ENCODE measurements at places on chromosomes 5 and 9.

DNA sequence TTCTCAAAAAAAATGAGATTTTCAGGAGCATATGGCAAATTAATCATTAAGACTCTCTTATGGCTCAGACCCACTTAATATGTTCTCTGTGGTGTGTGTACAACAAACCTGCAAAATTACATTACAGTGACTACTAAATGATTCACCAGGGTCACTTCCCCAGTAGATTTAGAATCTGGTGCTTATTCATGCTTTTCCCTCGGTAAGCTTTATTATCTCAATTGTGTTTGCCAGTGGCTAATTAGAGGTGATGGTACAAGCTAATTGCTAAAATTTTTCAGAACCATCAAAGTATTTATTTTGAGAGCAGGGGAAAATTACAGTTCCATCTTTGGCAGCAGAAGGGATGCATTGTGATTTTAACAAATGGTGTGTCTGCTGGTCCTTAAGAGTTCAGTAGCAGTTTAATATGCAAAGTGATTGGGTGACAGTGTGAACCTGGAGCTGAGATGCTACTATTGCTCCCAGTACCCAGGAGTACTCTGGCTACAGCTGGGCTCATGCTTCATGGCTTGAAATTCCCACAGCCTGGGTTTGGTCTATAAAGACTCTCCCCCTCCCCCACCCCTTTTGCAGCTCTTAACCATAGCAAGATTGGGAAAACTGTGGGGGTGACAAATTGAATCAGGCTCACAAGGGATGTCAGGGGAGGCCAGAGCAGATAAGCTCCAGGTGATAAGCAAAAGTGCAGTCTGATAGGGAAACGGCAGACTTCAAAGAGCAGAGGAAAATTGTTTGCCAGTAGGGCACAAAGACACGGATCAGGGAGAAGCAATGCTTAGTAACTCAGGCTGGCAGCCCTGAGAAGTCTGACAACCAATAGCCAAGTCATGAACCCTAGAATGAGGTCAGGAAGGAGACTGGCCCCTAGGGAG is 92.8 kb upstream of the RAD23B start:
- DNase-seq = no peak

- DNase-seq = no peak
These were observed 458.4 kb upstream of the C9orf72 start for GRCh38 chr9:28031521-28032267.

GRCh38 chr9:37575001-37575400 is 1.2 kb downstream of the FBXO10 start:
- no peak for DNase-seq

- peak; percentile 63 for DNase-seq
These were observed 60.3 kb downstream of the MAPKAP1 start for GRCh38 chr9:125646621-125647100.

DNA sequence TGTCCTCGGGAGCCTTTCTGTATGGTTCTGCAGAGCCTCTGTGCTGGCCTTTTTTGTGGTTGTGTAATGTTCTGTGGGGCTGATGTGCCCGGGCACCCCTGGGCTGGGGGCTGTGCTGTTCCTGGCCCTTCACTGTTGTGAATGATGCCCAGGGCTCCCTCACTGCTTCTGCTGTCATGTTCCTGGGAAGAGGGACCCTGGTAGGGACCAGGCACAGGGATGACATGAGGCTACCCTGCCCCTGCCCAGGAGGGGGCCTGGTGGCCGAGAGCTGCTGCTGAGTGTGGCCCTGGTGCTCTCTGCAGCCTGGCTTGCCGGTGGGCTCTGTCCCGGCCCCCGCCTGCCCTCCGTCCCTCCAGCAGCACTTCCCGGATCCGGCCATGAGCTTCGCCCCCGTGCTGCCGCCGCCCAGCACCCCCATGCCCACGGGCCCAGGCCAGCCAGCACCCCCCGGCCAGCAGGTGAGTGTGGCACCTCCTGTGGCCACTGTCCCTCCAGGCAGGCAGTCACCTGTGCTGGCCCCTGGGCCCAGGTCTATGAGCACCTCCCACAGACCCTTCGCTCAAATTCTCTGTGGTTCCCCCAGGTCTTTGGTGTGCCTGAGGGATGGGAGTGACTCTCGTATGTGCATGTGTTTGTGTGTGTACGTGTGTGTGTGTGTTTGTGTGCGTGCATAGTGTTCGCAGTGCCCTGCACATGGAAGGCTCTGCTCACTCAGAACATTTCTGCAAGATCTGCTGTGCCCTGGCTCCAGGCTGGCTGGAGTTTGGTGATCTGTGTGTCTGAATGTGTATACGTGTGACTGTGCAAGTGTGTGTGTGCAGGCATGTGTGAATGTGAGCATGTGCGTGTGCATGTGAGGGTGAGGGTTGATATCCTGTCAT is 72.3 kb downstream of the WNK2 start:
- no peak for DNase-seq

- no peak for DNase-seq
These were observed 216.6 kb upstream of the EFNA5 start for GRCh38 chr5:107887166-107887943.

GRCh38 chr9:75487856-75488718 is 399.8 kb downstream of the OSTF1 start:
- no peak for DNase-seq

DNA sequence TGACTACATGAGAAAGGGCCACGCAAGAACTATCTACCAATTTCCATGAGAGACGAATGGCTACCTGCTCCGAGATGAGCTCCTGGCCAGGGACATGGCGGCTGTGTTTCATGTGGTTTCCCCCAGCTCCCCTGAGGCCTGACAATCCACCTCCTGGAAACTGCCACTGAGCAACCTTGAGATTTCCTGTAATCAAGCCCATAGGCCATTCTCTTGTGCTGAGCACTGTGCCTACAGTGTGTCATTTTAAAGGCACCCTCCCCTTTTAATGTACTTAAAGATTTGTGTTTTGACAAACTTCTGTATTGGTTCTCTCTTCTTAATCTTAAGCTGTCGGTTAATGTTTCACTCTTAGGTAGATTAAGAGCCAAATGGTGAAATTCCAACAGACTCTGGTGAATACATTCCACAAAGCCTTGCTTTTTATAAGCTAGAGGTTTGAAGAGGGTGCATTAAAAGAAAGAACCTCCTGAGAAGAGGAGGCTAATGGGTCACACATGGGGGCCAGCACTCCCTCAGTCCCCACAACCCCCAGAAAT is 72.3 kb downstream of the SECISBP2 start:
- DNase-seq = no peak

DNA sequence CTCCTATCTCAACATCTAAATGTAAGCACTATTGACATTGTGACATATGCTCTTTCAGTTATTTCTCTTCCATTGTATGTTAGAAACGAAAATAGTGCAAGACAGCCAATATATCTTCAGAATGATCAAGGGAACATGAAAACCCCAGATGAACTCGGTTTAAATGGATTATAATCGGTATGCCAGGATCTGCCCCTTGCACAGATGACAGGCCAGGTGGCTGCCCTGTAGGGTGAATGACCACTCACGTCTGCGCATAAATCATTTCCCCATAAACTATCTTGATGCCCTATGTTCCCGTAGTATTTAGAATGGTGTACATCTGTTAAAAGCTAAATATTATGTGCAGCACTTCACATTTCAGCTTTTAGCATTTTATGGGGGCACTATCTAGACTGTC is 69.7 kb upstream of the RANBP3L start:
- DNase-seq = no peak

DNA sequence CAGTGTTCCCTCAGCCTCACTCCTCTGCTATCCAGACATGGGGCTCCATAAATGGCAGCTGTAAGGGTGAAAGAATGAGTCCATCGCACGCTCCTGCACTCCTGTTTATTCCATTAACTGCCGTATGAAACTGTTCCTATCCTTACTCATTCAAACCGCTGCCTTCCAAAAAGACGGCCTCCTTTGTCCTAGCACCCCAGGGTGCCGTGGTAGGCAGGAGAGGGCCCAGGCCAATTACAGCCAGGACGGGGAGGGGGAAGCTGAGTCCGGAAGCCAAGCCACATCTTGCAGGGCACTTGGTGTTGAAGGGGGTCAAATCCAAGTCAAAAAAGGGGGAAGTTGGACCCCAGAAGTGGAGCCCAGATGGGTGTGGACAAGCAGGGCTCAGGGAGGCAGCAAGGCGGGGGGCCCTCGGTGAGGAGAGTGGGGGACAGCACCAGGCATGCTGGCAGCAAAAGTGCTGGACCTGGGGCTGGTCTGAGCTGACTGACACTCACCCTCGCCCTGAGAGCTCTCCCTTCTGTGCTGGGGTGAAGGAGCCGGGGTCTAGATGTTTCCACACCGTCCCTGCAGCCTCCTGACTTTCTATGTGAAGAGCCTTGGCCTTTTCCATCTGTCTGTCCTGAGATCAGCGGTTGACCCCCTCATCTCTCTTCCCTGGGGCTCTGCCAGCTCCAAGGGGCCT is 63.3 kb downstream of the COL23A1 start:
- no peak for DNase-seq

- no peak for DNase-seq
These were observed 144.1 kb downstream of the CCDC171 start for GRCh38 chr9:15696979-15697378.

GRCh38 chr5:140043508-140043872 is 391 bp upstream of the NRG2 start:
- no peak for DNase-seq

DNA sequence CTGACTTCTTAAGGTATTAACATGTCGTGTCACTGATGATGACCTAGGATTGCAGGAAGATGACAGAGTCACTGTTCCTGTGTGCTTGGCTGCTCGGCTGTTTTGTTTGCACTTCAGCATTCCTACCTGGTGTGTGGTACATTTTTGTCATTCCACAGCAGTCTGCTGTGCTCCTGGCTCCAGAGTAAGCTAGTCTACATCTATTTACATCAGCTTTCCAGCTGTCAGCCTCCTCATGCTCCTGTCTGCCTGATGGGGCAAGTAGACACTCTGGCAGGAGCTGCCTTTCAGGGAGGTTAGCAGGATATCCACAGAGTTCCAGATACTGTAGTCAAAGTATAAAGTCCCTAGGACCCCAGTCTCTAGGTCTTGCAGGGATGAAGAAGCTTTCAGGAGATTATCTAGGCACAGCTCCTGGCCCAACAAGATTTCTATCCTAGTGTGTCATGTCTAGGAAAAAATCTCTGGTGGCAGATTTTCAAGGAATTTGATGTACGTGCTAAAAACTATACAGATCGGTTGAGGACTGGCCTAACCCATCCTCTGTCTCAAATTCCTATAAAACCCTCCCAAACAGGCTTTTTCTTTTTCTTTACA is 28.4 kb downstream of the RUSC2 start:
- DNase-seq = no peak

DNA sequence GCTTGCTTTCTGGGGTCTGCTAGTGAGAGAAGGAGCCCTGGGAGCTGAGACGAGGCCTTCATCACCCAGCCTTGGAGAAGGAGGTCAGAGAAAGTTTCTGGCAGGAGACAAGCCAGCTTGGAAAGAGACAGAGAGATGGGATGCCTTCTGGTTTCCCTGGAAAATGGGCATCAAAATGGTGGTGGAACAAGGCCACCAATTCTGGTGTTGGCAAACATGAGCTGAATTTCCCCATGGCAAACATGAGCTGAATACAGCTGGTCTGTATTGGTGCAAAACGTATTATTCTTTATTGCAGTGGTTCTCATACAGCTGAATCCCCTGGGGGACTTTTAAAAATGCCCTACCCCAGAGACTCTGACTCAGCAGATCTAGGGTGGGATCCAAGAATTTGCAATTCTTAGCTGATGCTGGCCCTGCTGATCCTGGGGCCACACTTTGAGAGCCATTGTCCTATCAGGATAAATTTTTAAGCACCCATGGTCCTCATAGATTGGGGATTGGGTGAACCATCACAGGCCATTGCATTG is 39.1 kb upstream of the S1PR3 start:
- DNase-seq = no peak

DNA sequence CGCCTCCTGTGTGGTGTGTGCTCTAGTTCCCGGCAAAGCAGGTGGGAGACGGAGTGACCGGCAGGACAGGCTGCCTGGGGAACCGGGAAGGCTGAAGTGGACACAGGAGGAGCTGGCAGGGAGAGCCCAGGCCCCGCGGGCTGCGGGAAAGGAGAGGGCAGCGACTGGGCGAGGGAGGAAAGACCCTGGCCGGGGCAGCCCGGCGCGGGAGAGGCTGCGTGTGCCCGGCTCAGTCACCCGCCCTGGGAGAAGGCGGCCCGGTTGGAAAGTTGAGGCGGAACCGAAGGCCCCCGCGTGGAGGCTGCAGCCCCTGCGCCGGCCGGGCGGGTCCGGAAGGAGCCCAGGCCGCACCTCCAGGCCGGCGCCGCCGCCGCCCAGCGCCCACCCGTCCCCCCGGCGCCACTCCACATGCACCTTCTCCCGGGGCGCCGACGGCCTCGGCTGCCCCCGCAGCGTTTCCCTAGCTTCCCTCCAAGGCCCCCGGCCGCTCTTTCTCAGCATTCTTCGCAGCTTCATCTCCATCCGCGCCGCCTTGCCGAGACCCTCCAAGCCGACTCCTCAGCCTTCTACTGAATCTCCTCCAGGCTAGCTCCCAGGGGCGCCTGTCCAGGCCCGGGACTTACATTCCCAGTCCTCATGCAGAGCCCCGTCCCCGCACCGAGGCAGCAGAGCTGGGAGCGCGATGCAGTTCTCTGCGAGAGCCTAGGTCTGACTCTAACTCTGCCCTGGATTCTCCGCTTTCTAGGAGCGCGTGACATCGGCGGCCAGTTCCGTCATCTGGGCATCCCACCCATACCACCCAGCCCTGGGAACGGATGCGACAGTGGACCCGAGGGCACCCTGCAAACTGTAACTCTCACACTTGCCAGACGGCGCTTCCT is 152.0 kb downstream of the ERCC6L2 start:
- DNase-seq = no peak

DNA sequence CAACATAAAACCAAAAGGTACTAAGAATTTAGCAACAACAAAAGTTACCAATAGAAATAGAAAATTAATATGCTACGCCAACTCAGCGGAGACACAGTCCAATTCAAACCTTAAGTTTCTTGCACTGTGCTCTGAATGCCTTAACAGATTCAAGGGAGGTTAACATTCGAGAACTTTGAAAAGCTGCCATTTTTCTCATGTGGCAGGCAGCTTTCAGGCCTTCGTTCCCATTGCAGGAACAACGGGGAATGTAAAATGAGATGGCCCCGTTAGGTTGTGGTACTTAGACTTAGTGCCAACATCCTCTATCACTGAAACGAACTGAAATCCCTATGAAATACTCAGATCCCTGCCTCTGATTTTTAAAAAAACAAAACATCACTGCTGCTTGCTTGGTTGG is 22.4 kb downstream of the FNBP1 start:
- DNase-seq = no peak

GRCh38 chr9:124045830-124046177 is 34.2 kb downstream of the LHX2 start:
- no peak for DNase-seq

GRCh38 chr9:1077616-1078015 is 27.5 kb downstream of the DMRT2 start:
- DNase-seq = peak; percentile 31

DNA sequence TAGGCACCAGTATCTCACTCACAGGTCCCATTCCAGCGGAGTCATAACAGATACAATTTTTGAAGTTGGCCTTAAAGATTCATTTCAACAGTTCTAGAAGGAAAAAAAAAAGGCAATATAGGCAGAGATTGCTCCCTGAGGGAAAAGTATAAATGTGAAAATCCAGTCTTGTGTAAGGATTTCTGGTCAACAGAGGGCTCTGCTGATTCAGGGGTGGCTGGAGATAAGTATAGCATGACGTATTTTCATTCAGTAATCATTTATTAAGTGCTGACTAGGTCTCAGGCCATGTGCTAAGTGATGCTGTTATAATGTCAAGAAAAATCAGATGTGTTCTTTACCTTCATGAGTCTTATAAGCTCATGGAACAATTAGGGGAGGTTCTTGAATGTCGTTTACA is 377.3 kb upstream of the MEF2C start:
- no peak for DNase-seq

GRCh38 chr5:35657877-35658276 is 40.2 kb downstream of the SPEF2 start:
- no peak for DNase-seq

All from NAMALWA (cell line).